ENCODE measurements at places on chromosomes 5 and 9.

DNA sequence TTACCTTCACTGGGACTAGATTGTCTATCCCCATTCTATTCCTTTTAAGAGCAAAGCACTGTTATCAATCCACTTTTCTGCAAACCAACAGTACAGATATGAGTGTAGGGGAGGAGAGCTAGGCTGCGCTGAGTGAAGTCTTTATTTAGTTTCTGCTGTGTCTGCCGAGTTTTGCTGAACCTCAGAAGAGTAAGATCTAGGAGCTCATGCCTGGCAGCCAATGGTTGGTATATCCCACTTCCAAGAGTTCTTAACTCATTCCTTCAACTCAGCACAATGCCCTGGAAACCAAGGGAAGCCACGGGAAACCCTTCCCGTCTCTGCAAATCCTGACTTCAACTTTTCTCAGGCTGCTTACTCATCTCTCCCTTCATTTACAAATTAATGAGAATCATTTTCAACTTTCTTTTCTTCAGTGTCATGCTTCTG lies 58.0 kb upstream of the JAK2 start:
- DNase-seq = no peak

GRCh38 chr9:114190563-114190905 lies 35.2 kb downstream of the COL27A1 start:
- no peak for DNase-seq

DNA sequence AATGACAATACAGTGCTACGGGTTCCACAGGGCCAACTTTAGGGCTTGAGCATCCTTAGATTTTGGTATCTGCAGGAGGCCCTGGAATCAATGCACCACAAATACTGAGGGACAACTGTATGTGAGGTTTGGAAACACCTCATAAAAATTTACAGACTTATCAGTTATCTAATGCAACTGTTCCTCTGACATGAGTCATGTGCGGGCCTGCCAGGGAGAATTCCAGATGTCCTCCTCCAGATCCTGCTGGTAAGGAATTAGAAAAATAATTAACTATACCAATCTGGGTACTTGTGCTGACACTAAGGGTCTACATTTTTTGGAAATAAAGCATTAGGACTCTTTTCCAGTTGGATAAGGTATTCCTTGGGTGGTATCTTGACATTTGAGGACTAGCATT lies 333.3 kb downstream of the ARRDC3 start:
- no peak for DNase-seq

DNA sequence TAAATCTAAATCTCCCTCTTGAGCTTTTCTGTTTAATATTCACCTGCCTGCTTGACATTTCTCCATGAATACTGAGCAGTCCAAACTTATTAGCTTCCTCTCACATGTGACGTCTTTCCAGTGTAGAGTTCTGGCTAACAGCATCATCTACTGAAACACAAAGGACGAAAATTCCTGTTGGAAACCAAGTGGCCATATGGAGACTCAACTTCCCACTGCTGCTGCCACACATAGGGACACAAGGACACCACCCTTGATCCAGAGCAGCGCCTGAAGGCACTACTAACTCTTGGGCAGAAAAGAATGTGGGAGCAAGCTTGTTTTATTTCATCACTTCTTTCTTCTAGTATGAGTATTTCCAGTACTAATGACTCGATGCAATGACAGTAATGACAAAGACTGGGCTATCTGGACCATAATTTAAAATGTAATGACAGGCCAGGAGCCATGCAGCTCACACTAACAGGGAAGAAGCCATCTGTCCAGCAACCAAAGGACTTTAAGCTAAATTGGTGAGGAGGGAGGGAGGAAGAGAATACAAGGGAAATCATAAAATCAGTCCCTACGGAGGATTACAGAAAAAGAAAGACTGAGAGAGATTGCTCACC lies 19.2 kb downstream of the RNF130 start:
- DNase-seq = no peak

DNA sequence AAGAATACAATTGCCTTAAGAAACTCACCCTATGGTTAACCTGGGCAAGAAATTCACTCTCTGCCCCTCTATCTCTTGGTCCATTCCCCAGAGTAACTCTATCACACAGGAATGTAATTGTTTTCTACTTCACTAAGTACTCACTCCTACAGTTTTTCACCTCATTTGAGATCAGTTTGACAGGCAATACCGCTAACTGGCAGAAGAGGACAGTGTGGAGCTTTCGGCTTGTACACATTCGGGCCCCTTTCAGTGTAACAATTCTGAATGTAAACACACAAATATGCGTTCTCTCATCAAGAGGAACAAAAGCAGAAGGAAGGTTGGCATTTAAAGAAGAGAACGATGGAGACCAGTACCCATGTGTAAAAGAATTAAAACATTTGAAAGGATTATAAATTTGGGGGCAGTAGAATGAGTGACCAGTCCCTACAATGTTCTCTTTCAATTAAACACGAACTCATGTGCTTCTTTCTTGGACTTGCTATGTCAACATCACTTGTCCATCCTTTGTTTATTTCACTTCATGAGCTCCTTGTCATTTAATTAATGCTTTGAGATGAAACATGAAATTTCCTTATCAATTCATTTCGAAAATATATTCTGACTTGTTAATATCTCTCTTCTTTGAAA lies 188.5 kb upstream of the GRAMD2B start:
- no peak for DNase-seq

Data from stimulated activated effector memory CD8-positive, alpha-beta T cell treated with anti-CD3 and anti-CD28 coated beads, Interleukin-12 subunit alpha, Interleukin-12 subunit beta, amount 100 ng/mL, for 72 hours (primary cell).